ENCODE measurements at places on chromosomes 11 and 22. TPM values are rescaled to one million over a fixed set of nuclear protein-coding genes. Genes with fewer than 3 reads are reported as not detected.

MPZL2 gene
- total RNA-seq: 34.4 TPM

SLC25A18 gene
- 0.31 TPM for total RNA-seq

B3GAT1 gene
- 0.38 TPM for total RNA-seq

SDHAF2 gene
- total RNA-seq: 38.9 TPM

FAM227A gene
- 0.52 TPM for total RNA-seq

PGA5 gene
- total RNA-seq: not detected

TMEM80 gene
- 43.1 TPM for total RNA-seq

ZBED5 gene
- total RNA-seq: 54.2 TPM

DNA sequence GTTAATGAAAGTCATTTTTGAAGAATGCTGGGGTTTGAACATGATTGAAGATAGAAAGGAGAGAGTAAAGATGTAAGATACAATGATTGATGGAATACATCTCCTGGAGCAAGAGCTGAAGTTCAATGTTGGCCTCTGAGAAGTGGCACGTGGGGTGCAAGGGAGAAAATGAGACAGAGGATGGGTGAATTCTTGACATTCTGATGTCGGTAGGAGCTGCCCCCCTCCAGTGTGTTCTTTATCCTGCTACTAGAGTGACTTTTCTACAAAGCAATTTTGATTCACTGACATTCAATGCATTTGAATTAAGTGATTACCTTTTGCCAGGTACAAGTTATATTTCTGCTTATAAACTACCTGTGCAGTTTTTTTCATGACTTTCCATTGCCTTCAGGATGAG is 159.0 kb upstream of the MTMR2 start:
- DNase-seq: no peak

- DNase-seq: no peak
These were observed 247.8 kb upstream of the B3GAT1 start for GRCh38 chr11:134659882-134660281.

- no peak for DNase-seq
These were observed 669 bp upstream of the GAL3ST1 start for GRCh38 chr22:30574997-30575671.

DNA sequence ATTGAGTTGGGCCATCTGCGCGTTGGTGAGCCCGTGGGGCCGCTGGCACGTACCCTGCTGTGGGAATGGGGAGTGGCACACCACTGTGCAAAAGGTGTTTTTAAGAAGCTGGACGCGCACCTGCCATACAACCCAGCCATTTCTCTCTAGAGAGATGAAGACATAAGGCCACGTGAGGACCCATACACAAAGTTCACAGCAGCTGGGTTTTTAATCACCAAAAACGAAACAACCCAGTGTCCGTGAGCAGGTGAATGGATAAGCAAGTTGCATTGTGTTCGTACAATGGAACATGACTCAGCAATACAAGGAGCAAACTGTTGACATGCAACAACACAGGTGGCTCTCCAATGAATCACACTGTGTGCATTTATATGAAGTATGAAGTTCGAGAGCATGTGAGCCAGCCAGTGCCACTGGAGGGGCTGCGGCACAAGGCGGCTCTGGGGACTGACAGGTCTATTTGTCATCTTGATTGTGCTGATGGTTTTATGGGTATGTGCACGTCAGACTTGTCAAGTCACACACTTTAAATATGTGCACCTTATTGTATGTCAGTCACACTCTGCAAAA is 30.6 kb upstream of the PANX2 start:
- no peak for DNase-seq

- peak; percentile 63 for DNase-seq
These were observed 1.5 kb upstream of the TOLLIP start for GRCh38 chr11:1310772-1311468.

DNA sequence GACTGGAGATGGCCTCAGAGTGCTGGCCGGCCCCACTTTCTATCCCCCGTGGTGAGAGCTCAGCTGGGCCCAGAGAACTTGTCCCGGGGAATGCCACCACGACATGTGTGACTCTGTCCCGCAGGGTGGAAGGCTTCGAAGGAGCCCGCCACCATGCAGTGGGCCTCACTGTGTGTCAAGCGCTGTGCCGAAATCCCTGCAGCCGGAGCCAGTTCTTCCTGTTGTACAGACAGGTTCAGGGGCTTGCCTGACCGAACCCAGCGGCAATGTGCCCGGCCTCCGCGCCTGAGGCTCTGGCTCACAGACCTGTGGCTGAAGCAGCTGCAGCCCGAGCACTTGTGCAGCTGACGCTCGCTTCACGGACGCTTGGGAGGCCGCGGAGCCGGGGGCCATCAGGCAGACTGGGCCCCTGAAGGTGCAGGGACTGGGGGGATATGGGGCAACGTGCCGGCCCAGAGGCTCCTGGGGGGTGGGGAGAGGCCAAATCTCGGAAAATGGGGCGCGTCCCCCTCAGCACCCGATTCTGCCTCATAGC is 650 bp downstream of the PPM1F start:
- DNase-seq: peak; percentile 63

- no peak for DNase-seq
These were observed 58.9 kb downstream of the DKK3 start for GRCh38 chr11:11949482-11949881.

- no peak for DNase-seq
These were observed 12.4 kb downstream of the GLYATL2 start for GRCh38 chr11:58832056-58832645.

DNA sequence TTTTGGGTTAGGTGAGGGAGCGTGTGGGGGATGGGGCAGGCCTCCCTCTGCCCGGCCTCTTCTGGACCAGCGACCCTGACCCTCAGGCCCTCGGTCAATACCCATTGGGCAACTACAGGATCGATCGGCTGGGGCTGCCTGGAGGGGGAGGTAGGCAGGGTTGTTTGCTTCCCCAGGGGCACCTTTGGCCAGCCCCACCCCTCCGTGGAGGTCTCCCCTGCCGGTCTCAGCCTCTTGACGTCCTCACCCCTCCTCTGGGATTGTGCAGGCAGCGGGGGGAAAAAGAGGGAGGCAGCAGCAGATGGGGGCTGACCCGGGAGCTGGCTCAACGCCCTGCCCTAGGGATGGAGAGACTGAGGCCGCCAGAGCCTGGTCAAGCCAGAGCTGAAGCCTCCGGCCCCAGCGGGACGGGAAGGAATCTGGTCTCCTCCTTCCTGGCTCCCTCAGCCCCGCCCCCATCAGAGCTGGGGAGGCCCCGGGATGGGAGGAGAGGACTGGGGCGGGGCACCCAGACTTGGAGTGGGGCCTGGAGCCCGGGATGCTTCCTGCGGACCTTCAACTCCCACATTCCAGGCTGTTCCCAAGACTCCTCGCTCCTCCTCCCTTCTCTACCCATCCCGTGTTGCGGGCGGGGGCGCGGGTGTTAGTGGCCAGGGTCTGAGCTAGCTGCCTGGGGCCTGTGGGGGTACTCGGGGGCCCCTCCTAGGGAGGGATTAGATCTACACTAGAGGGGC is 14.4 kb upstream of the CDC42EP1 start:
- DNase-seq: peak; percentile 89
